Activated CD4-positive, alpha-beta T cell treated with anti-CD3 and anti-CD28 coated beads, Interleukin-2, amount 50 U/mL, for 16 hours (primary cell): ENCODE measurements at places on chromosomes 3 and 15.

- DNase-seq, result no peak
Measured at GRCh38 chr3:178498871-178499270, 37.4 kb upstream of the KCNMB2 start.

DNA sequence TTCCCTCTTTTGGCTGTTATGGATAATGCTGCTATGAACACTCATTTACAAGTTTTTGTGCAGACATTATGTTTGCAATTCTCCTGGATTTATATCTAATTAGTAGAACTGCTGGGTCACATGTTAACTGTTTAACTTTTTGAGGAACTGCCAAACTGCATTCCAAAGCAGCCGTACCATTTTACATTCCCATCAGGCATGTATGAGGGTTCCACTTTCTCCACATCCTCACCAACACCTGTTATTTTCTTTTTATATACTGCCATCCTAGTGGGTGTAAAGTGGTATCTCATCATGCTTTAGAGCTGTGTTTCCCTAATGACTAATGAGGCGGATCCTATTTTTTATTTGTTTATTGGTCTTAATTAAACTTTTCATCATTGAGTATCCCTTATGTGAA, 9.2 kb downstream of the KPNA4 start:
- no peak for DNase-seq

GRCh38 chr15:25947323-25948314, 84.5 kb upstream of the ATP10A start:
- DNase-seq, result no peak

- no peak for DNase-seq
Measured at GRCh38 chr3:73605412-73605811, 19.3 kb downstream of the PDZRN3 start.
